ENCODE measurements at places on chromosomes 13 and 19.

DNA sequence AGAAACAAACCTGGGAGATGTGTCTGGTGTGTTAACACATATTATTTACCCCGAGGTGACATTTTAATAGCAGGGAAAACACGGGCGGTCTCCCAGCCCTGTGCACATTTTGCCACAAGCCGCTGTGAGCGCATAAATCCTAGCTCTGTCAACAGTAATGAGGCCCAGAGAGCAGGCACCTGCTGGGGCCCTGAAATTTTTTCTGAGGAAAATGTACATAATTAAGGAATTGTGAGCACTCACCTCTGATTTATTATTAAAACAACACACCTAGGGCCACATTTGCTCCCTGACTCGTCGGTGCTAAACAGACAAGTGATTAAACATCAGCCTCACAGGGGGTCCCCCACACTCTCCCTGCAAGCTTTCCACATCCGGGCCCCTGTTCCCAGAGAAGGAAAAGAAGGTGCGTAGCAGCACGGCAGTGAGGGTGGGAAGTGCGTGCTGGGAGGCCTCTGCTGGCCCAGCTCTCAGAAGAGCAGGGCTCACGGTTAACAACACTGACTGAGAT, 616.3 kb downstream of the UQCRFS1 start:
- DNase-seq, result no peak

- no peak for DNase-seq
Measured at GRCh38 chr19:32172566-32173160, 172.7 kb upstream of the ZNF507 start.

DNA sequence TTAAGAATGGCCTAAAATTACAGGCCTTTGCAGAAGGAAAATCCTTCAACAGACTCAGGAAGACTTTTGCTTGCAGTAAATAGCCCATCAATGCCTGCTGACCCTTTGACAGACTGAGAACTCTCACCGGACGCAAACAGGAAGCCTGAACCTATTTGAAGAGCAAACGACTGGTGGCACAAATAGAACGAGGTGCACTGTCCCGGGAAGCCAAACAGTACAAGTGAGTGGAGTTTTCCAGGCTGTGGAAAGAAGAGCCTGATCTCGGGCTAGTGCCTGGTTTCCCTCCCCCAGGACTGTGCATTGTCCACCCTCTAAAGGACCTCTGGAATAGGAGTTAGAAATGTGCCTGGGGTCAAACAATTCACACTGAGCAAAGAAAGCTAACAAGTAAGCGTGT, 165.5 kb downstream of the FGF14 start:
- no peak for DNase-seq

DNA sequence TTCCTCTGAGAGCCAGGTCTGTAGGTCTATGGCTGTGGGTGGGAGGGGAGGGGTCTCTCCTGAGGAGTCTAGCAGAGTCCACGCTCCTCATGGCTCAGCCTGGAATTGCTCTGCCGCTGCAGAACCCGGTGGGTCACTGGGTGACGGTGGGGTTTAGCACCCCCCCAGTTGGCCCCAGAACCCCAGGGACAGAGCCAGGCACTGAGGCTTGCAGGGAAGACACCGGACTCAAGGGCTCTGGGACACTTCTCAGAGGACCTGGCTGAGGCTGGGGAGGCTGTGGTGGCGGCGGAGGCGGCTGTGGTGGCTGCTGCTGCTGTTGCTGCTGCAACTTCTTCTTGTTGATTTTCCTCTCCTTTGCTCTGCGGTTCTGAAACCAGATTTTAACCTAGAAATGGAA, 6.1 kb downstream of the CDX2 start:
- no peak for DNase-seq

GRCh38 chr19:49272204-49272603, 52.8 kb downstream of the SLC6A16 start:
- DNase-seq, result no peak

- no peak for DNase-seq
Measured at GRCh38 chr13:106595625-106596024, 27.7 kb upstream of the ARGLU1 start.

DNA sequence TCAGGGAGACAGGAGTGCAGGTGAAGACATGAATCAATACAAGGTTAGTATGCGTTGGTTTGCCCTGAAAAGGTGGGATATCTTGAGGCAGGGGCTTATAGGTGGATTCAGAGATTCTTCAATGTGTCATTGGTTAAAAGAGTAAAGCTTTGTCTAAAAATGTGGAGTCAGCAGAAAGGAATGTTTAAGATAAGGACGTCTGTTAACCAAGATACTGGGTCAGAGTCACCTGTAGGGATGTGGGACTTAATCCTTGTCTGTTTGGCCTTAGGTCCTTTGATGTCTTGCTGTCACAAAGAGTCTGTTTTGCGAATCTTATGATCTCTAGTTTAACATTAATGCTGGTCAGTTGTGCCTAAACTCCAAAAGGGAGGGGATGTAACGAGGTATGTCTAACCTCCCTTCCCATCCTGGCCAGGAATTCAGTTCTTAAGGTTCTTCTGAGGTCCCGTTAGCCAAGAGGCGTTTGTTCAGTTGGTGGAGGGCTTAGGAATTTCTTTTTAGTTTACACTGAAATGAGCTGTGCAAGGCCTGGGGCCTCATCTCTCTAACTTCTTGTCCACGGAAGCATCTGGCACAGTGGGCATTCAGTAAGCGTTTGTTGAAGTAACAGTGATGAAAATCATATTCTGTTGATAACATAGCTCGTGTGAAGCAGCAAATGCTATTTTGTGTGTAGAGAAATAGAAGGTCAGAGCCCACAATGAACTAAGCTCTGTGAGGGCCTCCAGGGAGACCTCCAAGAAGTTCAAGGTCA, 96.2 kb upstream of the RNF113B start:
- DNase-seq, result no peak

GRCh38 chr19:1527650-1528309, 3.9 kb downstream of the PLK5 start:
- no peak for DNase-seq

- DNase-seq, result peak; percentile 2
Measured at GRCh38 chr19:35587321-35587720, 1.3 kb downstream of the PMIS2 start.

- DNase-seq, result peak; percentile 39
Measured at GRCh38 chr19:15091918-15092753, 10.1 kb downstream of the OR1I1 start.

DNA sequence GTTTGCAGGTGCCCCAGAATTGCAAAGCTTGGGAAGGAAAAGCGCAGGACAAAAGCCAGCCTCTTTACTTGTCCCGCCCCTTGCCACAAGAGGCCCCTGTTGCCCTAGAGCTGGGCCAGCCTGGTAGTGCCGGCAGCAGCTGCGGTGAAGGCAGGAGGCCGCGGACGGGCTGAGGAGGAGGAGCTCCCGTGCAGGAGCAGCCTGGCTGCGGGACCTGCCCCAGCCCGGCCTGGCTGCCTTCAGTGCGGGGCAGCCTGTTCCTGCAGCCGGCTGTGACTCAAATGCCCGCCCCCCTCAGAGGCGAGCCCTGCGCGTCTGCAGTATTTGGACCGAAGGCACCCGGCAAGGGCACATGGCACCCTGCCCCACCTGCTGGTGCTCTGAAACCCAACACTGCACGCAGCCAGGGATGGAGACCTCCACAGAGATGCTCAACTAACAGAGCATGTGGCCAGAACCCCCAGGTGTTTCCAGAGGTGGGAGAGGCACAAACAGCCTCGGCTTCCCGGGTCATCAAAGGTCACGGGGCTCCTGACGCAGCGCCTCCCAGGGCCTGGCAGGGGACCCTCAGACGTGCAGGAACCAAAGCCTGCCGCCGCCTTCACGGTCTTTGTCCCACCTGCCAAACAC, 29.7 kb downstream of the NAXD start:
- no peak for DNase-seq

DNA sequence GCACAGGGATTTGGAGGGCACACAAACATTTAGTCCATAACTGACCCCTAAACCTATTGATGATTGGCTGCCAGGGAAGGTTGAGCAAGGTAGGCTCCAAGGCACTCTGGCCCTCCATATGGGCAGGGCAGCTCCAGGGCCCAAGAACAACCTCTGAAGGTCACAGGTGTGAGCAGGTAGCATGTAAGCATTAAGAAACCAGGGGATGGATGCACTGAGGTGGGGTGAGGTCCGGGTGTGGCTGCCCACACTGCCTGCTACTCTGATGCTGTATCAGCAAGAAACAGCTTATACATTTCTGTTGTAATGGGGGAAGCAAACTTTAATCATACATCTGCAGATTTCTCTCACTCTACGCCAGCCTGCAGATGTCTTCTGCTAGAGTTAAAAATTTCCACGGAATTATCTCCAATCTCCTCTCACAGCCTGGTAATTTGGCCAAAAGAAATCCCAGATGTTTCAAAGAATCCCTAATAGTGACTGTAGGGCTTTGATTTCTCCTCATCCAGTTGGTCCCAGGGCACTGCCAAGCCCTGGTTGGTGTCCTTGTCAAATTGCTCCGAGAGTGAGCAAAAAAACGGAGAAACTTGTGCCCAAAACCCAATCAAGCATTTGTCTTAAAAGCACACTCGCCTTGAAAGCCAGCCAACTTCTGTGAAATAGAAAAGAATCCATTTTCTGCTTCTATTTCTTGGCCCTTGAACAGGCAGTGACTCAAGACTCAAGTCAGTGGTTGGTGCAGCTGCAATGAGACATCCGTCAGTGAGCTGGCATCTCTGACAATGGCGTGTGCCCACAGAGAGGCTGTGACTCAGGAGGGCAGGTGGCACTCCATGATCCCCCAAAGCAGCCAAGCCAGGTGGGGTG, 72.5 kb upstream of the MRI1 start:
- DNase-seq, result no peak

Measured in HEK293T (cell line).